ENCODE measurements at places on chromosomes 4 and X.

GRCh38 chrX:10930151-10930550, 181.0 kb upstream of the HCCS start:
- DNase-seq = no peak

GRCh38 chrX:15207994-15208393, 61.9 kb downstream of the ASB9 start:
- no peak for DNase-seq

- DNase-seq = no peak
Measured at GRCh38 chrX:39756086-39756883, 341.5 kb downstream of the BCOR start.

- DNase-seq = no peak
Measured at GRCh38 chrX:154549766-154550165, 2.3 kb downstream of the IKBKG start.

DNA sequence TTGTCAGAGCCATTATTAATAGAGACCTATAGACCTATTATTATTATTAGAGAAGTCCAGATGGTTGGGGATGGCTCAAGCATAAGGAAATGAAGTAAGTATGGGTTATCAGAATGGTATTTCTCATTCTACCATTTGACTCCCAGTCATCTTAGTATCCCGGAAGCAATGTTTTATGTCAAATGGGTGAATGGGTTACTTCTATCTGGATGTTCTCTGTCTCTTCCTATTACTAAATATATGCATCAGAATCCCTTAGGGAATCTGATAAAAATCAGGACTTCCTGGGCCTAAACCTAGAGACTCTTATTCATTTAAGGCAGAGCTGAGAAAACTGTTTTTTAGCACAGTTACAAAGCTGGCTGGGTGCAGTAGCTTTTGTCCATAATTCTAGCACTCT, 149.9 kb downstream of the SLC10A7 start:
- DNase-seq = no peak

DNA sequence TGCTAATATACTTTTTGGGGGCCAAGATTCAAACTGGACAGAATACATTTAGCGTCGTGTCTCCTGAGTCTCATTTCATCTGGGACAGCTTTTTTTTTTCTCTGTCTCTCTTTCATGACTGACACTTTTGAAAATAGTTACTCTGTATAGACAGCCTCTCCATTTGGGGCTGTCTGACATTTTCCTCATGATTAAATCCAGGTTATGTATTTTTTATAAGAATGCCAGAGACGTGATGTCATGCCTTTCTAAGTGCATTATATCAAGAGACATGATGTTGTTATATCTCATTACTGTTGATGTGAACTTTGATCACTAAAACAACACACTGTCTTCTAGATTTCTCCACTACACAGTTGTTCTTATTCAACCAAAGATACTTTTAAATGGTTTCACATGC, 199.0 kb downstream of the BANK1 start:
- DNase-seq = no peak

- no peak for DNase-seq
Measured at GRCh38 chr4:163920426-163920825, 425.9 kb downstream of the TMA16 start.

DNA sequence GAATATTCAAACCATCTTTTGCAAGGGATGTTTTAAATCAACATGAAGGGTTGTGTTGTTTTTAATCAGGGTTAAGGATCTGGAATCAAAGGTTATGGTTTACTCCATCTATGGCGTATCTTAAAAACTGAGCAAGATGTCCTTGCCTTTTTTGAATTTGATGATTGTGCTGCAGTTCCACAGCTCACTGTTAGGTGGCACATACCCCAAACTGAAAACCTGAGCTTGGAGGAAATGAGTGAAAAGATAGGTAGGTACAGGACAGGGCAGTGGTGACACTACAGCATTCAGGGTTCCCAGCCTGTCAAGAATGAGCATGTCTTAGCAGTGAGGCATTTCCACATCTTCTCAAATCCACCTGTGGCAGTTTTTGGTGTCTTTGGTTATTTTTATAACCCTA, 13.1 kb upstream of the EOLA1 start:
- DNase-seq = no peak

DNA sequence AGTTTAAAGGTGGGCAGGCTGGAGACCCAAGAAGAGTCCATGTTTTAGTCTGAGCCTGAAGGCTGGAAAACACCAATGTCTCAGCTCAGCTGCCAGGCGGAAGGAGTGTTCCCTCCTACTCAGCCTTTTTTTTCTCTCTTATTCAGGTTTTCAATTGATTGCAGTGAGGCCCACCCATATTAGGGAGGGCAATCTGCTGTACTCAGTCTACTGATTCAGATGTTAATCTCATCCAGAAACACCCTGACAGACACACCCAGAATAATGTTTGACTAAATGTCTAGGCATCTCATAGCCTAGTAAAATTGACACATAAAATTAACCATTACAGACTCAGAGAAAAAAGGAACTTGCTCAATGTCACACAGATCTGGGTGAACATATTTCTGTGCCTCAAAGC, 347.1 kb downstream of the GBA3 start:
- no peak for DNase-seq

GRCh38 chr4:179867300-179867878, 2375.8 kb upstream of the TENM3 start:
- no peak for DNase-seq

- no peak for DNase-seq
Measured at GRCh38 chr4:11264841-11265240, 163.9 kb downstream of the HS3ST1 start.

- DNase-seq = no peak
Measured at GRCh38 chr4:54063229-54063628, 1.2 kb downstream of the CHIC2 start.

All from activated CD4-positive, alpha-beta T cell treated with anti-CD3 and anti-CD28 coated beads for 1 hour (primary cell).